Ovary (tissue), 10 donors: ENCODE measurements at places on chromosomes 16 and 17. TPM values are rescaled to one million over a fixed set of nuclear protein-coding genes. Genes with fewer than 3 reads are reported as not detected.

SECTM1 gene
- polyA plus RNA-seq: 2.1 TPM

CD300H gene
- polyA plus RNA-seq: not detected

SDK2 gene
- polyA plus RNA-seq: 0.58 TPM

HSD17B1 gene
- 2.1 TPM for polyA plus RNA-seq

PRSS8 gene
- not detected for polyA plus RNA-seq

TP53TG3B gene
- polyA plus RNA-seq: not detected

KRT40 gene
- polyA plus RNA-seq: not detected

SLC5A10 gene
- polyA plus RNA-seq: not detected
